Activated CD4-positive, alpha-beta T cell treated with anti-CD3 and anti-CD28 coated beads for 1 hour (primary cell): ENCODE measurements at places on chromosomes 2 and 18.

DNA sequence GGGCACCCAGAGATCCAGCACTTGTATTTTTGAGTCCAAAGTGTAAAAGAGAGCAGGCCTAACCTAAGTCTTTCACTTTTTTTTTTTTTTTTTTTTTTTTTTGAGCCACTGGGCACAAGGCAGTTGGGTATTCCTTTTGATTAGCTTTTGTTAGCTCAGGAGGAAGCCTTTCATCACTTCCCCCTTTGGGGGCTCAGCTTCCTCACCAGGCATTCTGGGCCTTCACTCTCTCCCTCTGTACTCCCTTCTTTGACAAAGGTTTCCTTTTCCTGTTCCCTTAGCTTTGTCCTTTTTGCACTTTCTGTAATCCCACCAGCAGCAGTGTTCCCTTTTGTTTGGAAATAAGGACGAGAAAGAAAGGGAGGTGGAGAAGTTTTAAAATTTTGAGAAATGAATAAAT is 88.2 kb downstream of the PKP4 start:
- no peak for DNase-seq

GRCh38 chr18:60259052-60259681 is 113.4 kb downstream of the MC4R start:
- no peak for DNase-seq

- DNase-seq = no peak
These were observed 108.0 kb upstream of the HAAO start for GRCh38 chr2:42900289-42900891.

DNA sequence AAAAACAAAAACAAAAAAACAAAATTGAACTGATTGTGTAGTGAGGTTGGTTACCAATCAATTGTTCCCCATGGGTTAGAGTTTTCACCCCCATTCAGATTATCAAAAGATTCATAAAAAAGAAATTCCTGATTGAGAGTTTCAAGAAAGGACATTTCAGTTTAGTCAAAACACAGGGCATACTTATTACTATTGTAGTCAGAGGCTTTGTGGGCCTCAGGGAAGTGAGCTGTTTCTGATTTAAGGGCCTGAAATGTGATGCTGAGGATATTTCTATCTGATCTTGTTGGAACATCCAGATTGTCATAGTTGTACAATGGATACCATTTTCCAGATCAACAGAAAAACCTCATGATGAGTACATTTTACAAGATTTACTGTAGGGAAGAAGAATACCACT is 368.1 kb upstream of the NETO1 start:
- no peak for DNase-seq
